Fibroblast of gingiva (primary cell): ENCODE measurements at places on chromosomes 2 and 18.

DNA sequence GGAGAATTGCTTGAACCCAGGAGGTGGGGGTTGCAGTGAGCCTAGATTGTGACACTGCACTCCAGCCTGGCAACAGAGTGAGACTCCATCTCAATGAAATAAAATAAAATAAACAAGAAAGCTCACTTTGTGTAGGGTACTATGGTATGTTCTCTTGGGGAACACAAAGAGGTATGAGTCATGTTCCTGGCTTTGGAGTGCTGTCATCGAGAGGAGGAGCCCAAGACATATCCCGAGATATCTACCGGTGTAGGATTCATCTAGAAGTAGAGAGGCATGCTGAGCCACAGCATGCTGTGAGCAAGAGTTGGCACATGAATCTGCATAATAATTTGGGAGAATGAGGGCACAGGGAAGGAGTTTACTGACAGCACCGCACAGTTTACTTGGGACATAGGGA lies 244.9 kb upstream of the EPHA4 start:
- DNase-seq, result no peak

GRCh38 chr2:102768892-102769291 lies 7.1 kb downstream of the TMEM182 start:
- no peak for DNase-seq

DNA sequence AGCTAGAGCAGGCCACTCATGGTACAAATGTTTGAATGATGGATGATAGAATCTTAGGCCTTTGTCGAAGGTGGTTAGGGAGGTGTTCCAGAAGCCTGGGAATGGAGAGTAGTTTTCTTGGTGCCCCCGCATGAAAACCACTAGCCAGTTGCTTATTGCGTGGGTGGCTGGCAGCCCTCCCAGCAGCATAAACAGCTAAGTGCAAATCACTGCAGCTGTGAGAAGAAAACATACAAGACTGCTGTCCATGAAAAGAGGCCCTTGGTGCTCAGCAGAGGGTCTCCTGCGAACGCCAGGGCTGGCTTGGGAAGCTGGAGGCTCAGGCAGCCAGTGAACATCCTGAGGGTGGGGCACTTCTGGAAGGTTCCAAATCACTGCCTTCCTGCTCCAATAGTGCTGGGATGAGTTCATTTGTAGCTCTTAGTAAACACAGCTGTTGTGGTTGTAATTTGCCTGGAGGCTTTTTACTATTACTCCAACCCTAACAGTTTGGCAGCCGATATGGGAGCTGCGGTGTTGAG lies 118.8 kb downstream of the MGAT5 start:
- DNase-seq, result peak; percentile 85

DNA sequence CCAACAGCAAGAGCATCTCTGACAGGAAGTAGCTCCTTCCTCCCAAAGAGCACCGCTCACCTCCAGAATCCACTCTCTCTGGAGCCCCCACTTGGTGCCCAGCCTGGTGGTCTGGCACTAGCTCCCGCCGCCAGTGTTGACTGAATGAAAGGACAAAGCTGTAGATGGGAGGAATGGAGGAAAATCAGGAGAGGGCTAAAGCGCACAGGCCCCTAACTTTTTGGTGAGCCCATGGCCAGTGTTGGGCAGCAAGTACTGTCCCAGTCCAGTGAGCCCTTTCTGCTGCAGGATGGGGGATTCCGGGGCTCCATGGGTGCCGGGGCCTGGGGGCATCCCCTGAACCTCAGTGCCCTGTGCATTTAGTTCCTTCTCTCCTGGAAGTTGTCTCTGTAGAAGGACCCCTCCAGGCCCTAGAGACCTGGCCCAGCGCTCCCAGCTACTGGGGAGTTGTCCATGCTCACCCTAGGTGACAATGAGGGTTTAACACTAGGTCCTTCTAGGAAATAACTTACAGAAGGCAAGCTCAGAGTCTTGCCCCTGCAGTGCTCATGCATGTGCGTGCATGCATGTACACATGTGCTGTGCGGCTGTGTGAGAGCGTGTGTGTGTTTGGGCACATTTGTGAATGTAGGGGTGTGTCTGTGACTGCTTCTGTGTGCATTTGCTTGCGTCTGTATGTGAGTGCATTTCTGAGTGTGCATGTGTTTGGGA lies 33.6 kb downstream of the GLI2 start:
- DNase-seq, result no peak

GRCh38 chr18:57469884-57470283 lies 34.7 kb downstream of the ONECUT2 start:
- no peak for DNase-seq

DNA sequence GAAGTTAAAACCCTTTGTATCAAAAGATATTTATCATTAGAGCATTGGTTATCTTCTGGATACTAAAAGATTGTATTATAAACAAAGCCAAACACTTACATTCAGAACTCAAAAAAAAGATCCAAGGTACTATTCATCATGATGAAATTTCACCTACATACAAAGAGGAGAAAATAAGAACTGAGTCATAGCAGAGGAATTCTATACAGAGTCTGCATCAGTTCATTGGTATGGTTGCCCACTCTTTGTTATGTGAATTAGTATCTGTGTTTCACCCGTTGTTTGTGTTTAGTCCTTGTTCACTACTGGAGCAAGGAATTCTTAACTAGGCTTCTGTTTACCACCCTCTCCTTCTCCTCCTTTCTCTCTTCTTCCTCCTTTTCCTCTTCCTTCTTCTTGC lies 157.9 kb downstream of the LNPK start:
- no peak for DNase-seq

GRCh38 chr2:40400336-40400953 lies 51.4 kb downstream of the SLC8A1 start:
- peak; percentile 44 for DNase-seq

DNA sequence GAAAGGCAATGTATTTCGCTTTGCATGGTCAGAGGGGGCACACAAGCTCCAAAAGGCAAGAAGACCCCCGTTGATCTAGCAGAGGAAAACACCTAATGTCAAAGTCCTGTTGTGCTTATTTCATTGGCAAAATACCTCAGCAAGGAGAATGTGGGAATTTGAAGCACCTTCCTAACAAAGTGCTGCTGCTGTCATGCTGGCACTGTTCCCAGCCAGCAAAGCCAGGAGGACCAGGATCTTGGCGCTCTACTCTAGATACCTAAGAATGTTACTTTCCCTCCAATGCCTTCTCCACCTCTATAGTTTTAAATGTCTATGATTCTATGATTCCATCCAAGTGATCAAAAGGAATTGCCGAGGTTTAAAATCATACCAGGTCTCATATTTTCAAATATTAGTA lies 867.9 kb upstream of the POU3F3 start:
- DNase-seq, result no peak

DNA sequence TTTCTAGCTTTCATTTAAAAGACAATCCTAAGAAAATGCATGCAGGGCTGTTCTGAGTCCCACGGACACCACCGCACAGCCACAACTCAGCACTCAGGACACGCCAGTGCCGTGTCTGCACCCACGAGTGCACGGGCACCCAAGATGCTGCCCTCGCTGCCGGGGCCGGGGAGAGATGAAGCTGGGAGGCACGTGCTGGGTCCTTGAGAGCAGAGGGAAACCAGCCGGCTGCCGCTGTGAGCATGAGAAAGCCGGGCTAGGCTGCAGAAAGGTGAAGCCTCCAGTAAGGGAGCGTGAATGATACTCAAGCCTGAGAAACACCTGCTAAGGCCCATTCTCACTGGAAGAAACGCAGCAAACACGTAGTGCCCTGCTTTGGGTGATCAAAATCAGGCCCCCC lies 4.8 kb downstream of the COPS9 start:
- DNase-seq, result no peak

GRCh38 chr2:218577482-218578220 lies 9.0 kb downstream of the CNOT9 start:
- DNase-seq, result no peak

DNA sequence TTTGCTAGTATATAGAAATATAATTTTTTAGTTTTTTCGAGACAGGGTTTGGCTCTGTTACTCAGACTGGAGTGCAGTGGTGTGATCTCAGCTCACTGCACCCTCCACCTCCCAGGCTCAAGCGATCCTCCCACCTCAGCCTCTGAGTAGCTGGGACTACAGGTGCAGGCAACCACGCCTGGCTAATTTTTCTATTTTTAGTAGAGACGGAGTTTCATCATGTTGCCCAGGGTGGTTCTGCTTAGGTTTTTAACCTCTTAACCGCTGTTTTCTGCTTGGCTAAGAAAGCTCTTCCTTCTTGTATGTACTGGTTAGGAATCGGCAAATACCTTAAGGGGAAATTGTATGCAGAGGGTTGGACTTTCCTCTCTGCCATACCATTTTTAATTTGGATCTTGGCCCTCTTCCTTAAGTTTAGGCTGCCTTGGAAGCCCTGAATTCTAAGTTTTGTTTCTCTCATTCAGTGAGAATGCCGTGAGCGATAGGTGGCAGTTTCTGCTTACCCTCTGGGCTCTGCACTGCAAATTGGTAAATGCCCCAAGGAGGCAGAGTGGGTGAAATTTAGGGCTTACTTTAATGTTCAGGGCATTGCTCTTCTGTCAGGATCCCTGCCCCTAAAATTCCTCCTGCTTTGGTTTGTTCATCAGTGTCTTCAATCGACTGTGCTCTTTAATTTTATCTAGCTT lies 32.3 kb downstream of the EML6 start:
- no peak for DNase-seq

- DNase-seq, result no peak
Observed at GRCh38 chr2:129887688-129888266, 91.7 kb upstream of the RAB6C start.

- no peak for DNase-seq
Observed at GRCh38 chr18:29146068-29146467, 969.1 kb upstream of the CDH2 start.

DNA sequence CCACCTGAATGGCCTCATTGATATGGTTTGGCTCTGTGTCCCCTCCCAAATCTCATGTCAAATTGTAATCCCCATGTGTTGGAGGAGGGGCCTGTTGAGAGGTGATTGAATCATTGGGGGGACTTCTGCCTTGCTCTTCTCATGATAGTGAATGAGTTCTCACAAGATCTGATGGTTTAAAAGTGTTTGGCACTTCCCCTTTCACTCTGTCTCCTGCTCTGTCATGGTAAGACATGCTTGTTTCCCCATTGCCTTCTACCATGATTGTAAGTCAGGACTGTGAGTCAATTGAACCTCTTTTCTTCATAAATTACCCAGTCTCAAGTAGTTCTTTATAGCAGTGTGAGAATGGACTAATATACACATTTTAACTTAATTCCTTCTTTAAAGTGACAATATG lies 146.8 kb upstream of the KCNJ3 start:
- DNase-seq, result no peak

GRCh38 chr18:52337276-52337675 lies 2.7 kb upstream of the DCC start:
- DNase-seq, result no peak

- DNase-seq, result no peak
Observed at GRCh38 chr2:173862612-173863217, 102.5 kb downstream of the SP3 start.

GRCh38 chr2:195945056-195945455 lies 123.6 kb downstream of the DNAH7 start:
- DNase-seq, result no peak

GRCh38 chr2:162587674-162588305 lies 243.9 kb downstream of the GCA start:
- no peak for DNase-seq

DNA sequence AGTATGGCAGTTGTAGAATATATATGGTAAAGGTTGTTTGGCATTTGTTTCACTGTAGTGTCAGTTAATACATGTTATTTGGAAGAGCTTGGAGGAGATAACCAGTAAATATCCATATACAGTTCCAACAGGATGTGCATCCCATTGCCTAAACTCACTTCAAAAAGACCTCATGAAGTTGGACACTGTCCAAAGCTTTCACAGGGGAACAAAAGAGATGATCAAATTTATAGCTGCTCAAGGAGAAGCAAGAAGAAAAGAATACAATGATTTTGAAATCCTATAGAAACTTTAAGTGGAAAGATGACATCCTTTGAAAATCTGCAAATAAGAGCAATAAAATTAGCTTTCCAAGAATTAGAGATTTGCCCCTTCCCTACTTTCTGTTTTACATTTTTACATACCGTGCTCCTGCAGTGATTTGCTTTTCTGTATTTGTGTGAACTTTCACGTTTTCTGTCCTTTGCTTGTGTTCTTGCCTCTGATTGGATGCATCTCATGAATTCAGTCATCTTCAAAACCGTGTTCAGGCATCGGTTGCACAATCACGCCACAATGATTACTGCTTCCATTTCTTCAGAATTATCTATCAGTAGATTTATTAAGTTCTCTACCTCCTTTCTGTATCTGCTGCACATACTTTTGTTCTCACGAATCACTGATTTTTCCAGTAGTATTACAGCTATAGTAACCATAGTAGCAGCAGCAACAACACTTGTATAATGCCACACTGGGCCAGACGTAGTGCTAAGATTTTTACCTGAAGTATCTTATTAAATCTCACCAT lies 83.8 kb downstream of the PARD3B start:
- DNase-seq, result no peak

GRCh38 chr18:708096-708495 lies 4.3 kb downstream of the ENOSF1 start:
- no peak for DNase-seq

GRCh38 chr2:200877443-200877842 lies 11.4 kb downstream of the PPIL3 start:
- DNase-seq, result no peak

- DNase-seq, result no peak
Observed at GRCh38 chr2:134436706-134437105, 182.8 kb downstream of the MGAT5 start.

GRCh38 chr2:28981016-28981441 lies at the start of gene TOGARAM2:
TSS of gene TOGARAM2 (plus strand) at chr2:28981298. CDS start at chr2:28994835, 13,537 bp downstream.
- DNase-seq, result no peak

DNA sequence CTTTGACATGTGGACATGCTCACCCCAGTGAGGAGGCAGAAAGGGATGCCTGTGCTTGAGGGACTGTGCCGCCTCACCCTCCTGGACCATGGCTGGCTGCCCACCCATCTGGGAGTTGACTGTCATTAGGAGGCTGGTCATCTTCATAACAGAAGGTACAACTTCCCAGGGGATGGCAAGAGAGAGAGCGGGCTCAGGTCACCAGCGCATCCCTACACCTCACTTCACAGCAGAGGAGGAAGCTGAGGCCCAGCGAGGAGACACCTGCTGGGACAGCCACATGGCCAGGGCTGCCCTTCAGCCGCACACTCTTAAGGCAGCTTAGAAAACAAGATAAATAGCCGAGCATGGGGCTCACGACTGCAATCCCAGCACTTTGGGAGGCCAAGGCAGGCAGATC lies 59.4 kb downstream of the ADCY3 start:
- no peak for DNase-seq
